Ovary (tissue), 10 donors: ENCODE measurements at places on chromosomes 4 and X. TPM values are rescaled to one million over a fixed set of nuclear protein-coding genes. Genes with fewer than 3 reads are reported as not detected.
A peak's percentile ranks its signal among the peaks of the same experiment; 100 is the strongest.

GRCh38 chr4:86500527-86500926 is 93.6 kb upstream of the PTPN13 start:
- no peaks in the 10 kb centered on the region for H3K4me1 ChIP-seq
- no peak for DNase-seq
- no peak overlapping the region for H3K4me3 ChIP-seq
- H3K36me3 ChIP-seq, result no peaks in the 10 kb centered on the region

DNA sequence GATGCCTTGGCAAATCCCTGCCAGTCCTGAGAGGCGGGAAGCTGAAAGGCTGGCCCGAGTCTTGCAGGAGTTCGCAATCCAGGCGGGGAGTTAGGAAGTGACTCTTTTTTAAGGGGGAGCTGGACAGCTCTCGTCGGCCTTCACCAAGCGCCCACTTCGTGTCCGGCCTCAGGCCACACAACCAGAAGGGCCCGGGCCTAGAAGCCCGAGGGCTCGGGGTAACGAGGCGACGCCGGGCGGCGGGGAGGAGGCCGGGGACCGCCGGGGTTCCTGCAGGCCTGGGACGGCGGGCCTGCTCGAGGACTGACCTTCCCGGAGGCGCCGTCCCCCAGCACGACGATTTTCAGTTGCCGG is 395 bp downstream of the RAB28 start:
- no peaks in the 10 kb centered on the region for H3K27me3 ChIP-seq
- peak overlapping the region; percentile 68 for H3K27ac ChIP-seq

The FAAH2 gene
- polyA plus RNA-seq, result 0.50 TPM

The C4orf50 gene
- 0.04 TPM for polyA plus RNA-seq

DNA sequence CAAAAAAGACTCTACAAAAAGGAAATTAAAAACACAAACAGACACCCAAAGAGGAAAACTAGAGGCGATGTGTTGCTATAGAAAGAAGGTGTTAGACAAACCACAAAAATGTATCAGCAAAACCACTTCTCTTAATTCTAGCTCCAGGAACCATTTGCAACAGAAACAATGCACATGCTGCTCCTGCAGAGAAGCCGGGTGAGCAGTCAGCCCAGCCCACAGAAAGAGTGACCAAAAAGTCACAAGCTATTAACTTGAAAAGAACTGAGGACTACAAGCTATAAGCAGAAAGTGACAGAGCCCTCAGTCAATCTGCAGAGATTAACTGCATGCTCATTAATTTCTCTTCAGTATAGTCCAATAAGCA is 96.2 kb upstream of the KLHL13 start:
- H3K4me3 ChIP-seq, result no peak overlapping the region
- no peaks in the 10 kb centered on the region for H3K36me3 ChIP-seq
- no peak overlapping the region for H3K27ac ChIP-seq

- H3K27me3 ChIP-seq, result no peaks in the 10 kb centered on the region
- no peak overlapping the region for H3K4me3 ChIP-seq
- DNase-seq, result no peak
These were observed 66.8 kb downstream of the RTL9 start for GRCh38 chrX:110425222-110426154.

DNA sequence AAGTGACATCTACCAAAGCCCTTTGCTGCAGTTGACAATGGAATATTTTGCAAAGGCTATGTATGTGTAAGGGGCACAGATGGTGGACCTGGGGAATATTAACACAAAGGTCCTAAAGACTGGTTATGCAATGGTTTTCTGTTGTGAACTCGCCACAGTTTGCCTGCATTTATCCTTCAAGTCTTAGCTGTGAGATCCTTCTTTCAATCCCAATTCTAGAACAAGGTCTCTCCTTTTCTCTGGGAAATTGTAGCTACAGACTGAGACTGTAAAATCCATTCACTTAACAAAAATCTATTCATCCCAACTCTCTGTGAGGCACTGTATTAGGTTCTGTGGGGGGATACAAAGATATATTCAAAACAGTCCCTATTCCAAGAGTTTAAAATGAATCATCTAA is 250.4 kb downstream of the GPM6A start:
- H3K4me3 ChIP-seq, result no peak overlapping the region
- H3K4me1 ChIP-seq, result no peaks in the 10 kb centered on the region
- no peaks in the 10 kb centered on the region for H3K36me3 ChIP-seq
- H3K27me3 ChIP-seq, result no peaks in the 10 kb centered on the region
- no peak overlapping the region for H3K27ac ChIP-seq
- no peak for DNase-seq

- no peak overlapping the region for H3K4me3 ChIP-seq
- H3K27ac ChIP-seq, result no peak overlapping the region
- no peaks in the 10 kb centered on the region for H3K27me3 ChIP-seq
- no peaks in the 10 kb centered on the region for H3K4me1 ChIP-seq
- H3K36me3 ChIP-seq, result no peaks in the 10 kb centered on the region
These were observed 577.0 kb downstream of the SPOCK3 start for GRCh38 chr4:166657261-166657660.

The STARD8 gene
- 3.6 TPM for polyA plus RNA-seq

- no peaks in the 10 kb centered on the region for H3K36me3 ChIP-seq
- H3K4me3 ChIP-seq, result no peak overlapping the region
- H3K4me1 ChIP-seq, result no peaks in the 10 kb centered on the region
- no peaks in the 10 kb centered on the region for H3K27me3 ChIP-seq
- DNase-seq, result no peak
These were observed 527.2 kb upstream of the EPHA5 start for GRCh38 chr4:66197451-66197850.

DNA sequence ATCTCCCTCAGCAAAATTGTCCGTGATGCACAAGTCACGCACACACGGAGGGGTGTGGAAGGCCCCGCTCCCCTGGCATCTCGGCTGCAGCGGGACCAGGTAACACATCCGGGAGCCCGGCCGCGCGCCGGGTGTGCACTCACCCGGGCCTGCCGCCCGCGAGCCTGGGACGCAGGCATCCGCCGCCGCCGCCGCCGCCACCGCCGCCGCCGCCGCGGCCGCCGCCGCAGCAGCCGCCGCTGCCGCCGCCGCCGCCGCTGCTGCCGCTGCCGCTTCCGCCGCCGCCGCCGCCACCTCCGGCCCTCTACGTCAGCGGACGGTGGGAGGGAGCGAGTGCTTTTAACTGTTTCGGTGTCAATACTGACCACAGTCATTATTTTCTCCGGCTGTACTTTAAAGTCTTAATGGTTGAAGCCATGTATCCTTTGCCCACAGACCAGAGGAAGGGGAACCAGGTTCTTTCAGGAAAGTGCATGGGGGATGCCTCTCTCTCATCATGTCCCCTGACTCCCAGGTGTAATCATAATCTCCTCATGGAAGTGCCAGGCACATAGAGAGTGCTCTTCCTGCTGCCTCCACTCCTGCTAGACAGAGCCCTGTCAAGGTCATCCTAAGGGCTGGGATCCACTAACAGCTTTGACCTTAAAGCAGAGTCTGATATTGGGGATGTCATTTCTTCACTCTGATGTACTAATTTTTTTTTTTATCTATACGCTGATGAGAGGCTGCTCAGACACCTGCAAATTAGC is 38.0 kb downstream of the MAGEE2 start:
- H3K27me3 ChIP-seq, result no peaks in the 10 kb centered on the region
- H3K4me3 ChIP-seq, result peak overlapping the region; percentile 40
- H3K4me1 ChIP-seq, result no peaks in the 10 kb centered on the region
- peak; percentile 41 for DNase-seq
- no peaks in the 10 kb centered on the region for H3K36me3 ChIP-seq
- H3K27ac ChIP-seq, result peak overlapping the region; percentile 35

DNA sequence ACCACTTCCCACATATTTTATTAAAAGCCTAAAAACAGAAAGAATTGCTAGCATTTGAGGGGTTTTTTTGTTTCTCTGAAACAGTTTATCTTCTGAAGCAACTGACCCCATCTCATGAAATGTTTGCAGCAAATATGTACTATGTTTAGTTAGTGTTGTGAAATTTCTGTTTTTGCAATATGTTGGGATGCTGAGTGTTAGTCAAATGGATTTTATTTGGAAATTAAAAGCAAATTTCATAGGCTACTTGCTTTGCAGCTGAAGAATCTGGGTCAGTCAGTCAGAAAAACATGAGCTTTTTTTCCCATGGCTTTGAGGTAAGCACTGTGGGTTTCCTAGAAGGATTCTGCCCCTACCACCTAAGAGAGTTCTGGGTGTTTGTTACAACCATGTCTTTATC is 184.9 kb upstream of the DKK2 start:
- no peaks in the 10 kb centered on the region for H3K27me3 ChIP-seq
- no peak overlapping the region for H3K27ac ChIP-seq
- no peak overlapping the region for H3K4me3 ChIP-seq
- no peaks in the 10 kb centered on the region for H3K4me1 ChIP-seq
- H3K36me3 ChIP-seq, result no peaks in the 10 kb centered on the region

- no peaks in the 10 kb centered on the region for H3K4me1 ChIP-seq
- no peaks in the 10 kb centered on the region for H3K27me3 ChIP-seq
- DNase-seq, result no peak
- no peaks in the 10 kb centered on the region for H3K36me3 ChIP-seq
- H3K4me3 ChIP-seq, result no peak overlapping the region
These were observed 153.8 kb upstream of the AGA start for GRCh38 chr4:177596035-177596434.

- H3K4me1 ChIP-seq, result no peaks in the 10 kb centered on the region
- no peak for DNase-seq
- no peaks in the 10 kb centered on the region for H3K27me3 ChIP-seq
- H3K27ac ChIP-seq, result no peak overlapping the region
- H3K36me3 ChIP-seq, result no peaks in the 10 kb centered on the region
- H3K4me3 ChIP-seq, result no peak overlapping the region
These were observed 102.2 kb downstream of the SEL1L3 start for GRCh38 chr4:25760518-25761157.

- no peak for DNase-seq
- no peak overlapping the region for H3K4me3 ChIP-seq
- no peaks in the 10 kb centered on the region for H3K4me1 ChIP-seq
These were observed 13.6 kb upstream of the MAGED4B start for GRCh38 chrX:52082578-52082977.

DNA sequence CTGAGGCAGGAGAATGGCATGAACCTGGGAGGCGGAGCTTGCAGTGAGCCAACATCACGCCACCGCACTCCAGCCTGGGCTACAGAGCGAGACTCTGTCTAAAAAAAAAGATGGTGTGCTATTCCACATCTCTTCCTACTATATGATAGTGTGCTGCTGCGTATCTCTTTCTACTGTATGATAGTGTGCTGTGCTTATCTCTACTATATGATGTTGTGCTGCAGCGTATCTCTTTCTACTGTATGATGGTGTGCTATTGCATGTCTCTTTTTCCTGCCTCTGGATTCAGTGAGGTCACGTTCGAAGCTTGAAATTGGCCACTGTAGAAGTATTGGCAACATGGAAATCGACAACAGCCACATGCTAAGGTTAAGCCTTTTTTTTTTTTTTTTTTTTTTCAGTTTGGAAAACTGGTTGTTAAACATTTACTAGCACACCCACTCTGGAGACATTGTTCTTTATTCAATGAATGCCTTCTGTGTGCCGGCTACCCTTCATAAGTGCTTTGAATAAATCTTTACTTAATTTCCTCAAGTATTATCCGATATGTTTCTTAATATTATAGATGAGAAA is 31.0 kb downstream of the ARFIP1 start:
- H3K36me3 ChIP-seq, result no peaks in the 10 kb centered on the region
- H3K27me3 ChIP-seq, result no peaks in the 10 kb centered on the region
- H3K4me3 ChIP-seq, result no peak overlapping the region

GRCh38 chrX:72376124-72376523 is 70.4 kb upstream of the CITED1 start:
- H3K36me3 ChIP-seq, result no peaks in the 10 kb centered on the region
- no peaks in the 10 kb centered on the region for H3K4me1 ChIP-seq
- no peak overlapping the region for H3K4me3 ChIP-seq
- DNase-seq, result no peak
- H3K27me3 ChIP-seq, result no peaks in the 10 kb centered on the region

- H3K27me3 ChIP-seq, result no peaks in the 10 kb centered on the region
- H3K4me3 ChIP-seq, result no peak overlapping the region
- no peak for DNase-seq
- H3K36me3 ChIP-seq, result no peaks in the 10 kb centered on the region
These were observed 565.4 kb downstream of the GRXCR1 start for GRCh38 chr4:43457866-43458265.

The ENAM gene
- polyA plus RNA-seq, result 1.0 TPM

- H3K27ac ChIP-seq, result no peak overlapping the region
- DNase-seq, result no peak
- no peak overlapping the region for H3K4me3 ChIP-seq
- no peaks in the 10 kb centered on the region for H3K27me3 ChIP-seq
- H3K4me1 ChIP-seq, result no peaks in the 10 kb centered on the region
These were observed 18.9 kb downstream of the USP38 start for GRCh38 chr4:143203577-143203976.

The ARHGAP6 gene
- 19.0 TPM for polyA plus RNA-seq

GRCh38 chr4:48078862-48079655 is 55.0 kb downstream of the TXK start:
- H3K27ac ChIP-seq, result no peak overlapping the region
- no peak overlapping the region for H3K4me3 ChIP-seq
- no peaks in the 10 kb centered on the region for H3K27me3 ChIP-seq
- no peaks in the 10 kb centered on the region for H3K36me3 ChIP-seq
- no peak for DNase-seq

DNA sequence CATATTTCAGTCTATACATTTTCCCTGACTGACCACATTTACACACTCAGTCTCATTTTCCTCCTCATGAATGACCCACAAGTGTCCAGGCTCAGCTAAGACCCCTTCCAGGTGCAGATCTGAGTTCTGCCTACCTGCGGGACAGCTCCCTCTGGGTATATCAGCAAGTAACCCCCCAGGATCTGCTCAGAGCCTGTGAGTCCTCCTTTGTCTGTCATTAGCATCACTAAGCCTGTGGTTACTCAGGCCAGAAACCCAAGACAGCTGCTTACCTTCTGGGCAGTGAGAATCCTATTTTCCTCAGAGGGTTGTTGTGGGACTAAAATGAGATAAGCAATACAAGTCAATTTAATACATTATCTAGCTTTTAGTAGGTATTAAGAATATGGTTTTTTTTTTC is 487.6 kb upstream of the BOD1L1 start:
- H3K27ac ChIP-seq, result no peak overlapping the region
- H3K4me3 ChIP-seq, result no peak overlapping the region
- no peaks in the 10 kb centered on the region for H3K27me3 ChIP-seq
- no peak for DNase-seq
- no peaks in the 10 kb centered on the region for H3K36me3 ChIP-seq
- H3K4me1 ChIP-seq, result no peaks in the 10 kb centered on the region

DNA sequence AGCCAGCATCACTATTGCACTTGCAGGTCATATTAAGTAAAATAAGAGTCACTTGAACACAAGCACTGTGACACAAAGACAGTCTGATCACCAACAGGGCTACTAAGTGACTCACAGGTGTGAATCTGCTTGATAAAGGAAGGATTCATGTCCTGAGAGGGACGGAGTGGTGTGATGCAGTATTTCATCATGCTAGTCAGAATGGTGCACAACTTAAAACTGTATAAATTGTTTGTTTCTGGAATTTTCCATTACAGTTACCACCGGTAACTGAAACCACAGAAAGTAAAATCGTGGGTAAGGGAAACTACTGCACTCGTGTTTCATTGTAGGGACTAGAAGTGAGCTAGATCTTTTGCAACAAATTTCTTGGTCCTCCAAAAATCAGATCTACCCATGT is 109.7 kb downstream of the ELOVL6 start:
- DNase-seq, result no peak
- no peak overlapping the region for H3K27ac ChIP-seq
- peaks cover 3% of the 10 kb centered on the region for H3K4me1 ChIP-seq
- H3K27me3 ChIP-seq, result no peaks in the 10 kb centered on the region
